Activated CD4-positive, alpha-beta T cell treated with anti-CD3 and anti-CD28 coated beads, Interleukin-2, amount 10 ng/mL, durations not matched to agents 7 days and 5 days (primary cell): ENCODE measurements at places on chromosomes 11 and 22.

GRCh38 chr11:20762116-20762844 lies 92.9 kb downstream of the NELL1 start:
- no peak for DNase-seq

DNA sequence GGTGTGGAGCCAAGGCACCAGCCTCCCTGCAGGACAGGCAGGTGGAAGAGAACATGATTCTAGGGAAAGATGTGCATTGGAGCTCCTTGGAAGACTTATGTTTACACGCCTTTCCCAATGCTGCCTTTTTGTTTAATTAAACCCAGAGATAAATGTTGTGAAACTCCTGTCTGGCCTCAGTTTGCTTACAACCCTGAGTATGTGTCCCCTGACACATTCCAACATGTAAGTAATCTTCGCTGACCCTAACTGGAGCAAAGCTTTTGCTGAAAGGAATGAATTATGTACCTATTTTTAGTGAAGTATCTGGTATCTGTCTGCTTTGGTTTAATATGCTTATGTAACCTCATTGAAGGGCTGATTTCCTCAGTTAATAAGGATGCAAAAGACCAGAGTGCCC lies 56.7 kb downstream of the APIP start:
- DNase-seq = no peak

DNA sequence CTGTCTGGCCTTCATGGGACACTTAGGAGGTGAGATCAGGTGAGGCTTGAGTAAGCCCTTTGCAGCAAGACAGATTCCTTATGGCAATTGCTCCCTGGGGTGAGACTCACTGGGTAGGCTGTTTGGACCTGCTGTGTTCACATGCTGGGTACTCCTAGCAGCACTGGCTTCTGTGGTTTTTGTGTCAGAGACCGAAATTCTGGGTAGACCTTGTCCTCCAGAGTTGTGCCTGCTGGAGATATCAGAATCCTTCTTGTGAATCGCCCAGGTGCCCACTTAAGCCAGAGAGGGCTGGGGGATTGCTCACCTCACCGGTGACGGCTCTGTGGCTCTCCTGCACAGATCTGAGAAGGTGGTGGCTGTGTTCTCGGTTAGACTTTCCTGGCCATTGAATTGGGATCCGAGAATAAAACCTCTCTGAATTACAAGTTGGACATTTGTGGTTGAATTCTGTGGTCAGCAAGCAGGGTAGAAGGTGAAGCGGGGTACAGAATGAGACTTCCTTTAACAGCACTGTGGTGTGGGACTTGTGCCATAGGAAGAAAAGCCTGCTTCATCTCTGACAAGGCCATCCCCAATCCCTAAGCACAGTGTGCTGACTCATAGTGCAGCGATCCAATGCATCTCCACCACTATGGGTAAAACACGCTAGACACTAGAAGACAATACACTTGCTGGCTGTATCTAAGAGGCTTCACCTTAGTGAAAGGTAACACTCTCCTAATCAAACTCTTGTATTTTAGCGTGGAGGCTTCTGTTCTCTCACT lies 52.5 kb upstream of the TTC12 start:
- no peak for DNase-seq

- no peak for DNase-seq
These were observed 13.5 kb upstream of the MYEOV start for GRCh38 chr11:69280451-69280850.

- DNase-seq = no peak
These were observed 20.9 kb downstream of the ATXN10 start for GRCh38 chr22:45692549-45692948.

GRCh38 chr11:721741-722345 lies 15.8 kb downstream of the EPS8L2 start:
- DNase-seq = peak; percentile 63
